ENCODE measurements at places on chromosomes 11 and 22.

DNA sequence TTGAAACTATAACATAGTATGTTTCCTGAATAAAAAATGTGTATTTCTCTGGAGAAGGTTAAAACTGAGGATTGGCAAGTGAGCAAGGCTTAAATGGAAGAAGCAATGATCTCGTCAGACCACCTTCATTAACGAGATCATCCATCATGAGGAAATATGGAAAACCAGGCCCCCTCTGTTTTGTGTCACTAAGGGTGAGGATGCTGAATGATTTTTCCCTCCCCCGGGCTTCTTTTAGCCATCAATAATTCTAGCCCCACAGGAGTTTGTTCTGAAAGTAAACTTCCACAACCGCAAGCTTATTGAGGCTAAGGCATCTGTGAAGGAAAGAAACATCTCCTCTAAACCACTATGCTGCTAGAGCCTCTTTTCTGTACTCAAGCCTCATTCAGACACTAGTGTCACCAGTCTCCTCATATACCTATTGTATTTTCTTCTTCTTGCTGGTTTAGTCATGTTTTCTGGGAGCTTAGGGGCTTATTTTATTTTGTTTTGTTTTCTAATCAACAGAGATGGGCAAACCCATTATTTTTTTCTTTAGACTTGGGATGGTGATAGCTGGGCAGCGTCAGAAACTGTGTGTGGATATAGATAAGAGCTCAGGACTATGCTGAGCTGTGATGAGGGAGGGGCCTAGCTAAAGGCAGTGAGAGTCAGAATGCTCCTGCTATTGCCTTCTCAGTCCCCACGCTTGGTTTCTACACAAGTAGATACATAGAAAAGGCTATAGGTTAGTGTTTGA is 5.8 kb upstream of the HBE1 start:
- no peak for DNase-seq

DNA sequence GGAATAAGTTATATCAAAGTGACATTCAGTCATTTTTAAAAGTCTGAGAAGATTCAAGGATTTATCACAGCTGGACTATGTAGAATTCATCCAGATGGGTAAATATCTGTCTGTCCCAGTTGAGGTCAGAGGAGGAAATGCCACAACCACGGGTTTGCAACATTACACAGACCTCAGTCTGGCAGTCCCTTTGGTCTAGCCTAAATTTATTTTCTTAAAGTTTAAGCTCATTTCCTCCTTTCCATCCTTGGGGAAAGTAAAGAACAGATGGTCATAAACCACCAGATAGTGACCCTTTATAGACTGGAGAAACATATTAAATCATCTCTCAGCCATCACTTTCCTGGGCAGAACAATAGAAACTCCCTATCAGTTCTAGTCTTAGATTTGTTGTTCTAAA is 238.4 kb upstream of the DDI1 start:
- DNase-seq = no peak

- no peak for DNase-seq
These were observed 10.4 kb downstream of the PACSIN2 start for GRCh38 chr22:43004362-43005035.

GRCh38 chr22:29907753-29908515 is 25.0 kb downstream of the MTMR3 start:
- DNase-seq = peak; percentile 84

DNA sequence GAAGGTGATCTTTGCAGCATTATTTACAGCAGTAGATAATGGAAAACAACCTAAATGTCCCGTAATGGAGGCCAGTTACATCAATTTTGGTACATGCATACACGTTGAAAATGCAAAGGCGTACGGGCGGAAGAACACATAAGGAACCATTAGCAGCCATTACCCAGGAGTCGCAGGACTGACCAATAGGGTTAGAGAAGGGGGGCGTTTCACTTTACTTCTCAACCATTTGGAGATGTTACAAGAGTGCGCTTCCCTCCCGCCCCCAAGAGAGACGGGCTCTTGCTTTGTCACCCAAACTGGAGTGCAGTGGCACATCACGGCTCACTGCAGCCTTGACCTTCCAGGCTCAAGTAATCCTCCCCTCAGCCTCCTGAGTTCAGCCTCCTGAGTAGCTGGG is 52.8 kb upstream of the SLC35C1 start:
- DNase-seq = no peak

- DNase-seq = no peak
These were observed 11.4 kb downstream of the DNAL4 start for GRCh38 chr22:38782402-38783094.

DNA sequence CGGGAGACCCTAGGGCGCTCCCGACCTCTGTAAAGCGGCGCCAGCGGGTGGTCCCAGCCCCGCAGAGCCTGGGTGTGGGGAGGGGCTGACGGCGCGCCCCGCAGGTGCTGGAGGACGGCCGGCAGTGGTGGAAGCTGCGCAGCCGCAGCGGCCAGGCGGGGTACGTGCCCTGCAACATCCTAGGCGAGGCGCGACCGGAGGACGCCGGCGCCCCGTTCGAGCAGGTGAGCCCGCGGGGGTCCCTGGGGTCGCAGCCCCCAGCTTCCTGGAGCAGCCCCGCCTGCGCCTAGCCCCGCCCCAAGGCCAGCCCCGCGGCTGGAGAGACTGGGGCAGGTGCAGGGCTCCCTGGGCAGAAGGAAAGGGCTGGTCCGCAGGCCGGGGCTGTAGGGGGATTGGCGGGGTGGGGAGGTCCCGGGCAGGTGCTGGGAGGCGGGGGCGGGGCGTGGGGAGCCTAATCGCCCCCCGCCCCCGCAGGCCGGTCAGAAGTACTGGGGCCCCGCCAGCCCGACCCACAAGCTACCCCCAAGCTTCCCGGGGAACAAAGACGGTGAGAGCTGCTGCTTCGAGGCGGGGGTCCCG is 19.7 kb downstream of the EPS8L2 start:
- no peak for DNase-seq

- no peak for DNase-seq
These were observed 18.7 kb downstream of the ELMOD1 start for GRCh38 chr11:107609400-107610218.

- DNase-seq = no peak
These were observed 7.3 kb downstream of the PANX2 start for GRCh38 chr22:50177537-50178470.

DNA sequence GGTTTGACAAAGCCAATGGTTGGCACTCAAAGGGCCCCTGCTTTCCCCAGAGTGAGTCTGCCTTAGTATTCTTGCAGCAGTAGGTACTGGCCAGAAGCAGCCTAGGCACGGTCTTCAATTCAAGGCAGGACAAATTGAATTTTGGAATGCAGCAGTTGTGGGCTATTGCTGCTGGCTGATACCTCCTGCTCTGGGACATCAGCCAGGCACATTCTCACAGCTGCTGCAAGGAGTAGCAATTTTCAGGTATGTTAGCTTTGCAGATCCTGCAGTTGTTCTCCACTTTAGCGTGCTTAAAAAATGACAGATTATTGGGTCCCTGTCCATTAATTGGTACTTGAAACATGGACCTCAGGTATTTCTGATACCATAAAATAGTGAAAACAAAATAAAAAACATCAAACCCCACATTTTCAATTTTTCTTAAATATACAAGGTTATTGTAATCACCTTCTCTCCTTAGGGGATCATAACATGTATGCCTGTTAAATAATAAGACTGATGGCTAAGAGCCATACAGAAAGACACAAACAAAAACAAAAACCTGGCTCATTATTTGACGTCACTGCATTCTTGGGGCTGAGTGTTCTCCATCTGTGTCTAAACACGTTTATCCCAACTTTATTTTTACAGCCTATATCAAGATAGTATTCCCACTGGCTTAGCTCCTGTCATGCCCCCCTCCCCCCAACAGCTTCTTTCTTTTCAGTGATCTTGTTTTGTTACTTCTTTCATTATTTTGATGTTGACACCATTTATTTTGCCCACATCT is 85.1 kb upstream of the CARD18 start:
- no peak for DNase-seq

DNA sequence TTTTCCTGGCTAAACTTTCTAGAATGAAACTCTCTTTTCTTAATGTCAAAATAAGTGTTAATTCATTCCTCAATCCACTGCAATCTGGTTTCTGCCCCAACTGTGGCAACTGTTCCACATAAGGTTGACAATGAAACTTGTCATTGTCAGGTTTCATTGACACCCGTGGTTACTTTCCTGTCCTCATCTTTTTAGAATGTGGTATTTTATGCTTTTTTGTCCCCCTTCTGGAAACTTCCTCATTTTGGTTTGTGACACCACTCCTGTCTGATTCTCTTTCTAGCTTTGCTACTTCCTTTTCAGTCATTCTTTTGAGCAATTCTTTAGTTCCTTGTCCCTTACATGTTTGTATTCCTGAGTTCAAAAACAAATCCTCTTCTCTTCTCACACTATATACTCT is 7.5 kb upstream of the PDE3B start:
- no peak for DNase-seq

DNA sequence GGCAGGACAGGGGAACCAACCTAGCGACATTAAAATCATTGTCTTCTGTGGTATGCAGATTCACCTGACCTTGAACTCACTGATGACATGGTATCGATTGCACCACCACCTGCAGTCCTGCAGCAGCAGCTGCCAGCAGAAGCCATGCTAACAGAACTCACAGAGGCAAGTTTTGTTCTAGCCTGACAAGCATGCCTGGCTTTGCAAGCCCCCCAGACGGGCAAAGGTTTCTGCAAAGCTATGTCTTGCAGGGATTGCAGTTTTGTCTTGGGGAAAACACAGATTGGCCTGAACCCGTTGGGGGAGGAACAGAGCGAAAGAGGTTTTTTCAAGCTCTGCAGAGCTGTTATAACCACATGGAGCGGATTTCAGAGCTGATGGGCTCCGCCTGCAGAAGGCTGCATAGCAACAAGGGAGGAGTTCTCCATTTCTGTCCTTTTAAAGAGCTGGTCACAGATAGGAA is 221.0 kb downstream of the HIPK3 start:
- no peak for DNase-seq

- no peak for DNase-seq
These were observed 24.0 kb upstream of the COMT start for GRCh38 chr22:19917389-19918138.

DNA sequence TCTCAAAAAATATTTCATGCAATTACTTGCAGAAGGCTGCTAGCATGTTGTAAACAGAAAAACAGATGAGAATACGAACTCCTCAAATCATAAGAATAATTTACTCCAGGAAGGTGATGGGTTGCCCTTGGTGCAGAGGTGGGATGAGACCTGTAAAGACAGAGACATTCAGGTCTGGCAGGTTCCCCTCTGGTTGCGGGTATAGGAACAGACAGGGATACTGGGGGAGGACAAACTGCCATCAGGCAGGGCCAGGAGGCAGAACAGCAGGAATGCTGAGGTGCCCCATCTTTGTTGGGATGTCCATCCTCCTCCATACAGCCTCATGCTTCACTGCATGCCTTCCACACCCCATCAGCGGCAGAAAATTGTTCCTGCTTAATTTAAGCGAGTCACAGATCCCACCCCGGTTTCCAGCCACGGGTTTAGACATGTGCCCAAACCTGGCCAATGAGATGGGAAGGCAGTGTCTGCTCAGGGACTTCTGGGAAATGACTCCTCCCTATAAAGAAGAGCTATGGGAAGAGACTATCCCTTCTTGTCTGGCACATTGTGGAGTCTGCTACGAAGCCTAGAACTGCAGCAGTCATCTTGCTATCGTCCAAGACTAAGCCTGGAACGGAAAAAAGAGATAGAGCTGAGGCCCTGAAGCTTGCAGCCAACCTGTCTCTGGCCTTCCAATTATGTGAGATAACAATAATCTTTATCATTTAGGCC is 23.1 kb upstream of the IRAG1 start:
- no peak for DNase-seq

DNA sequence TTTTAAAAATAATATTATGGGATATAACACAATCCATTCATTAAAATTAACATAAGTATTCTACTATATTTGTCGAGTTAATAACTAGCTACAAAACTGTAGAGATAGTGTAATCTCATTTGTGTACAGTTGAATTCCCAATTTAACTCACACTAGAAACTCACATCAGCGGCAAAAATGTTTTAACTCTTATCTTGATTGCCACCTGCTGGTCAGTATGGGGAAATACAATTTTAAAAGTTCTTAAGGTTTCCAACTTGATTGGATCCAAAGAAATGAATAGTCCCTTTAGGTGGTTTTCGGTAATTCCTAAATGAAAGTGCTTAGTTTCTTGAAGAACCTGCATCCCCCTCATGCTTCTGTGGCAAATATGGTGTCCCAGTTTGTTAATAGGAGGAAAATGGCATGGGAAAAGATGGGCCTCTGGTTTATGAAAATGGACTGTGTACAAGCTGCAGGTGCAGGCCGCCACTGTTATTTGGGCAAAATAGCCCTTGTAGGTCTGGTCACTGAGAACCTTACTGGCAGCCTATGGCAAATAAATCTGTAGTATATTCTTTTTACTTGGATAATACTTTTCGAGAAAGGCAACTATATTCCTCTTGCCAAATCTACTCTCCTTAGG is 33.7 kb upstream of the SLC17A6 start:
- DNase-seq = no peak

DNA sequence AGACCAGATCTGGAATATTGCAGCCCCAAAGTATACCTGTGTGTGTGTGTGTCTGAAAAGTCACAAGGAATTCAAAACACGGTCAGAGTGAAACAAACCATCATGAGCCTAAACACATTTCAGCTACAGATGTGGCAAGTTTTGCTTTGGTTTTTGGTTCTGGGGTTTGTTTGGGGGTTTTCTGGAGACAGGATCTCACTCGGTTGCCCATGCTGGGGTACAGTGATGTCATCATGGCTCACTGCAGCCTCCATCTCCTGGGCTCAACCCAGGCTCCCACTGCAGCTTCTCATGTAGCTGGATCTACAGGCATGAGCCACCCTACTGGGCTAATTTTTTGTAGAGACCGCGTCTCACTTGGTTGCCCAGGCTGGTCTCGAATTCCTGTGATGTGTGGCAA is 41.4 kb upstream of the PHF21A start:
- DNase-seq = no peak

DNA sequence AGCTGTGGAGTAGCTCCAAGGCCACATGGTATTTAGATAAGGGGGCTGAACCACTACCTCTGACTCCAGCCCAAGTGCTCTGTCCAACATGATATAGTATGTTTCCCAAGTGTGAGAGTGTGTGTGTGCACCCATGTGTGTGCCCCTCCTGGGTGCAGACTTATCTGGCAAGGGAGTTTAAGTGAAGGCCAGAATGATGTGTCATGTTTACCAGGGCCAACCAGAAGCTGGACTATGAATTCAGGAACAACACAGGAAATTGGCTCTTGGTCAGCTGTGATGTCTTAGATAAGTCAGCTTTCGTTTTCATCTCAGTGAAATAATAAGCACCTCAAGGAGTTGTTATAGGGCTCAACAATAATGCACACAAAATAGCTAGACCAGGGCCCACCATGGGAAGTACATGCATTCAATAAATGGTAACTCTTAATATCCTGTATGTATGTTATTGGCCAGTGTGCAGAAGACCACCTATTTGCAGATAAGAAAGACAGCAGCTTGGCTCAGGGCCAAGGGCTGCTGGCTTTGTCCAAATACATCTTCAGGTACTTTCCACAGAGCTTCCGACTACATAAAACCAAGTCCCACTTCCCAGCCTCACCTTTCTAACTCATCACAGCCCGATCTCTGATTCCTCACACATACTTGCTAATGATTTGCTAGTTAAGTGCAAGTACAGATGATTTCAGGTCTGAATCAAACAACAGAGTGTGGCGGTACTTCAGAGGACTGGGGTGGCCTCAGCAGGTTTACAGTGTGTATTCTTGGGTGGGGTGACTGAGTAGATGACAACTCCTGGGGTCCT is 120.9 kb downstream of the ME3 start:
- no peak for DNase-seq

All from PC-9 (cell line).